Right renal cortex interstitium (tissue), 3 donors: ENCODE measurements at places on chromosomes 3 and 15.

DNA sequence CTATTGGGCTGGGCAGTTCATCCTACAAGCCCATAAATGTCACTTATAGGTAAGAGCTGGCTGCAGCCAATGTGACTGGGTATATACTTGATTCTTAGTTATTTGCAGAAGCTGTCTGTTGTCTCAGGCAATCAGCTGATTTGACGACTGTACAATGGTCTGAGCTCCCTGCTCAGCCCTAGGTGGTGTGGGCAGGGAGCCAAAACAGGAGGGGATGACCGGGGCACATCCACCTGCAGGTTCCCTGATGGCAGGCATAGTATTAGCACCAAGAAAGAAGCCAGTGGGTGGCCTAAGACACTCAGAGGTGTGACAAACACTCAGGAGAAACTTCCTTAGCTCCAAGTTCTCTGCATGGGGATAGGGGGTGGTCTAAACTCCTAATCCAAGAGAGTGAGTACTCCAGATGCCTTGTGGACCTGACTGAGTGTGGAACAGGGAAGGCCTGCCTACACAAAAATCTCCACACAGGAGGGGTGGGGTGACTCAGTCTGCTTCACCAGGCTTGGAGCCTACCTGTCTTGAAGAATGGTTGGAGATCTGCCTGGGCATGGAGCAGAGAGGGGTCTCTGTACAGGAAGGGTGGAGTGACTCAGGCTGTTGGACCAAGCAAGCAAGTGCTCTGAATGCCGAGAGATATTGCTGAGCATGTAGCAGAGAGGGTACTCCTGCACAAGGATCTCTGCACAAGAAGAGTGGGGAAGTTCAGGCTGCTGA is 690.4 kb upstream of the NAALADL2 start:
- no peak for DNase-seq

DNA sequence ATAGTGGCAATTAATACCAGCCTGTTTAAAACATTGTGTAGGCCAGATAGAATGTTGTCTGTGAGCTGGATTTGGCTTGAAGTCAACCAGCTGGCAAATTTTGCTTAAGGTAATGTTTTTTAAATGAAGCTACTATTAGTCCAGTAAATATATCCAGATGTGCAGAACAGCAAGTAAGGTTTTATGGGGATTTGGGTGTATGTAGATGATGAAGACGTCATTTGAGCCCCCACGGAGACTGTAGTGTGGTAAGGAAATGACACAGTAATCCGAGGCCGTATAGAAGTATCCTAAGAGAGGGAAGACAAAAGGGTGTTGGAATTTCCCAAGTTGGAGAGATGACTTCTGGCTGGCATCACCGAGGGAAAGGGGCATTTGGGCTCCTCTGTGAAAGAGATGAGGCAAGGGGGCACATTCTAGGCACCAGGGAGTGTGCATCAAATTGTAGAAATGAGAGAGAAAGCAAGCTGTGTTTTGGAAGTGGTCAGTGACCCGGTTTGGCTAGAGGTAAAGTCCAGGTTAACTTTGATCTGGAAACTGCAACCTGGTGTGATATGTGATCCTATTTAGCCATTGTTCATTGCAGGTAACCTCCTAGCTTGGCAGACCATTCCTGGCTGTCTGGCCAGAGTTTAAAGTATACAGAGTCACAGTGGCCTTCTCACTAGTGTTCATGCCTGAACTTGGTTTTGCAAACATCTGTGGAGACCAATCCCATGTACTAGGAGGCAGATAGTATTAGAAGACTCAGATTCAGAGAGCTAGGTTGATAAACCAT is 104.2 kb downstream of the ITPR1 start:
- DNase-seq: no peak

DNA sequence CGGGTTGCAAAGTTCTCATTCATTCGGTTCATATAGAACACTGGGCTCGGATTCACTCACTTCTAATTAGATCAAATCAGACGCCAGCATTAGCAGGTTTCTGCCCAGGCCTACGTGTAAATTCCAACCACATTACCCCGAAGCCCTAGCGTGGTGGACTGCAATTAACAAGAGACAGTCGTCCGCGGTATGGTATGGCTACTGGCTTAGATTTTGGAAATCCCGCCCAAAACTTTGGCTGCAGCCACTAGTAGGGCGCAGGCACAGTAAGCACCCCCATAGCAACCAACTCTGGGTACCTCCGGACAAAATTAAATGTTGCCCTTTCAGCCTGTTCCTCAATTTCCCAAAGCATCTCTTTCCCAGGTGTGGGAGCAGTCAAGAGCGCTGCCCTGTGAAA is 771 bp downstream of the RARRES1 start:
- no peak for DNase-seq

- no peak for DNase-seq
These were observed 29.5 kb downstream of the SIAH2 start for GRCh38 chr3:150733373-150733935.

DNA sequence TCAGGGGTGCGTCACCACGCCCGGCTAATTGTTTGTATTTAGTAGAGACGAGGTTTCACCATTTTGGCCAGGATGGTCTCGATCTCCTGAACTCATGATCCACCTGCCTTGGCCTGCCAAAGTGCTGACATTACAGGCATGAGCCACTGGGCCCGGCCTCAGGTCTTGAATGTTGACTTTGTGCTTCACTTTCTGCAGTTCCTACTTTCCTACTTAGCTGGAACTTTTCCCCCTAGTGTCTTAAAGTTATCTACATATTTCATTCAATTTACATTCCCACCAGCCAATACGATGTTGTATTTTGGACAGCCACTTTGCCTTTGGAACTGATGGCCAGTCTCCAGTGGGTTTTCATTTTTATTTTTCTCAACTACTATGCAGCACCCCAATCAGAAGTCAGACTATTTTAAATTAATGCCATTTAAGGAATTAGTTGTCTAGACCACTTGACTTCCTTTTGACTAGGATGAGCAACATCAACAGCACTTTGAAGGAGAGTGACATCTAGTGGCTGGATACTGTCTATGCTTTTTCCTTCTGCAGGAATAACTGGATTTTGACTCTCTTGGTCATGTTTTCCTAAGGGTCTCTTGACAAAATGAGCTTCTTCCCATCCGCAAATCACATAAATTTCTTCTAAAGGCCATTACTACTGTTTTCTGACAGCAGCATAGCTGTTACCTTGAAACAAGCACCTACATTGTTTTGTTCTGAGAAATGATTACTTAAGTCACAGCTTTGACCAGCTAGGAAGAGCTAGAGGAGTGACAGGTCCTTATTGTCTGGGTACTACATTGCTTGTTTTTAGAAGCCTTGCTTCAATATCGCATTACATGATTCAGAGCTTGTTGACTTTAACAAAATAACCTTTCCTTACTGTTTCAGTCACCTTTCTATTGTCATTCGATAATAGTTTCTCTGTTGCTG is 140.2 kb downstream of the ITPR1 start:
- peak; percentile 51 for DNase-seq

GRCh38 chr3:46130631-46131310 is 77.3 kb downstream of the CCR1 start:
- DNase-seq: no peak

GRCh38 chr15:64430000-64430735 is 30.2 kb upstream of the ZNF609 start:
- peak; percentile 35 for DNase-seq

DNA sequence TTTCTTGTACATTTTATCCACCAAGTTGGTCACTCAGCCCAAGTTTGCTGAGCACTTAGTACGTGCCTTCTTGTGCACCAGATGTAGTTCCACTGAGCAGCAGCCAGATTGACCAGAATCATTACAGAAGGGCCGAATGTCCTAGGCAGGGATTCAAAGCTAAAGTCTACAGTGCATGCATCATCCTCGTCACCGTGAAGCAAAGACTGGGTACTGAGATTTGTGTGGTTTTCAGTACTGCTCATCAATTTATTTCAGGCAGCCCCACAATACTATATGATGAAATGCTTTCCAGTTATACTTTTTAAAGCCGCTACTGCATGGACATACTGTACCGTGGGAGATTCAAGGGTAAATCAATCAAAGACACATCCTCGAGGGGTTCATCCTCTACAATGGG is 227.0 kb downstream of the ARRDC4 start:
- DNase-seq: no peak

DNA sequence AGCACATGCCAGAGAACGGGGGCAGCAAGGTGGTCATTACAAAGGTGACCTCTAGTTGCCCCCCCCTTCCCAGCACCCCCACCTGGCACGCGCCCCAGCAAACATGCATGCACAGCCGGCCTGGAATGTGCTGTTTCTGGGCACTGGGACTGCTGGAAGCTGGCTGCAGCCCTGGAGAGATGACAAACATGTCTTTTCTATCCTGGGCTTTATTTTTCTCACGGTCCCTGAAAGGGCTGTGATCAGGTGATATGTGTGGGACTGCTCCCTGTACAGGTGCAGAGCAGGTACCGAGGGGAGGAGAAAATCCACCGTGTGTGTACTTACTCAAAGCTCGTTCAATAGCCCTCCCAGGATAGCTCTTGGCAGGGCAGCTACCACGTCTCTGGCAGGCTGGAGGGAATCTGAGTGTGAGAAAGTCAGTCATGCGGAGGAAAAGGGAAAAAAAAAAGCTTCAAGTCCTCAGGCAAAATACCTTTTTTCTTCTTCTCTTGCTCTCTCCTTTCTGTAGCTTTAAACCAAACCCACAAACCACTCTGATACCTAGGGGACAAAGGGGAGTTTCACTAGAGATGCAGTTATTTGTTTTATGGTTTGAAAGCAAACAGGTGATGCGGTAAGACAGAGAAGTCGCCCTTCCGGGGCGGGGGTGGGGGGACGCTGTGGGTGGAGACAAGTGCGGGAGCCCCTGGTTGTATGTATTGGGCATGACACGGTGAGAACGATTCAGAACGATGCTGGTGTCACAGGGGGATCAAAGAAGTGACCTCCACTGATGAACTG is 5.0 kb upstream of the HES1 start:
- no peak for DNase-seq

DNA sequence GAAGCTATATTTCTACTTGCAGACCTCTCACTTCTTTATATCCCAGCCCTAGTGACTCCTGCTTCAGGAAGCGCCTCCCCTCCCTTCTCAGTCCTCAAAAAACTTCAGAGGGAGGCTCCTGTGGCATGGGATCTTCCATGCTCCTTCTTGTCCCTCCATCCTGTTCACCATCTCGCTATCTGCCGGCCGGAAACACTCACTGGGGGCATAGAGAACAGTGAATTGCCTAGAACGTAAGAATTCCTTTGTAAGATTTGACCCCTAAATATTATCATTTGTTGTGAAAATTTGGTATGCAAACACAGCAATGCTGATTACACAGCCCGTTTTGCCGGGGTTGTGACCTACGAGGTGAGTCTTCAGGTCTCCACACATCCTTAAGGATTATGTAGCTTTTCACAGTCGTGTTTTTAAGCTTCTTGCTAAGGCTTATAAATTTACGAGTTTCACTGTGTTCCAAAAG is 218.7 kb upstream of the ATP10A start:
- no peak for DNase-seq

- no peak for DNase-seq
These were observed 989 bp upstream of the VGLL3 start for GRCh38 chr3:86991840-86992435.
